ENCODE measurements at places on chromosomes 2 and 18. TPM values are rescaled to one million over a fixed set of nuclear protein-coding genes. Genes with fewer than 3 reads are reported as not detected.

GRCh38 chr2:5720426-5720825 is 28.2 kb downstream of the SOX11 start:
- DNase-seq, result no peak

- DNase-seq, result no peak
Observed at GRCh38 chr2:200695601-200696000, 109.8 kb downstream of the AOX1 start.

GRCh38 chr2:29751390-29751789 is 170.0 kb downstream of the ALK start:
- DNase-seq, result no peak

DNA sequence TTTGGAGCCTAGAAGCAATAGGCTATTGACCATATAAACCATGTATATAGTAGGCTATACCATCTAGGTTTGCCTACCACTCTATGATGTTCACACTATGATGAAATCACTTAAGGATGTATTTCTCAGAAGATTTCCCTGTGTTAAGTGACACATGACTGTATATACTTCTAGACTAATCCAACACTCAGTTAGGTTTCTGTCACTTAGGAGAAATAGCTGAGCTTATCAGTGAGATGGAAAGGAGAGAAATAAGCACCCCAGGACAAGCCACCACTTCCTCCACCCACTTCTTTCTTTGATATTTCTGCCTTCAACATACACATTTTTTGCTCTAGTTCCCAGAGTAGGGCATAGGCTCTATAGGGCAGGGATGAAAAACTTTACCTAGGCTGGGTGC is 7.8 kb downstream of the PECR start:
- no peak for DNase-seq

GRCh38 chr2:234355021-234355720 is 141.7 kb downstream of the ARL4C start:
- DNase-seq, result no peak

The SPATA3 gene
- total RNA-seq, result not detected

DNA sequence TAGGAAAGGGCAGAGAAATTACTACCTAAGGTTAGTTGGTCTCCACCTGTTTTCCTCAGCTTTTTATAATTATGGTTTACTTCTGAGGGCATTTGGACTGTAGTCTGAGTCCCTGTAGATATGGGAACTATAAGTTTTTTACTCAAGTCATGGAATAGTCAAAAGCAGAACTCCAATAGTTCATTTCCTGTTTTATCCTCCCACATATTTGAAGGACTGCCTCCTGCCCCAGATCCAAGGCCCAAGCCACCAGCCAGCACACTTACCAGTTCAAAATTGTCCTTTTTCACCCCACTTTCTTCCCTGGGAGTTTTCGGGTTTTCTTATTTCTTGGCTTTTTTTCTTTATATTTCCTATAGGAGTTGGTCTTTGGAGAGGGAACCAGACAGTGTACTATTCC is 164.1 kb downstream of the MBD5 start:
- DNase-seq, result no peak

- DNase-seq, result peak; percentile 83
Observed at GRCh38 chr18:62425465-62426190, 97.2 kb upstream of the ZCCHC2 start.

- no peak for DNase-seq
Observed at GRCh38 chr2:182281276-182281675, 145.6 kb downstream of the PDE1A start.
